ENCODE measurements at places on chromosomes 7 and 10.

DNA sequence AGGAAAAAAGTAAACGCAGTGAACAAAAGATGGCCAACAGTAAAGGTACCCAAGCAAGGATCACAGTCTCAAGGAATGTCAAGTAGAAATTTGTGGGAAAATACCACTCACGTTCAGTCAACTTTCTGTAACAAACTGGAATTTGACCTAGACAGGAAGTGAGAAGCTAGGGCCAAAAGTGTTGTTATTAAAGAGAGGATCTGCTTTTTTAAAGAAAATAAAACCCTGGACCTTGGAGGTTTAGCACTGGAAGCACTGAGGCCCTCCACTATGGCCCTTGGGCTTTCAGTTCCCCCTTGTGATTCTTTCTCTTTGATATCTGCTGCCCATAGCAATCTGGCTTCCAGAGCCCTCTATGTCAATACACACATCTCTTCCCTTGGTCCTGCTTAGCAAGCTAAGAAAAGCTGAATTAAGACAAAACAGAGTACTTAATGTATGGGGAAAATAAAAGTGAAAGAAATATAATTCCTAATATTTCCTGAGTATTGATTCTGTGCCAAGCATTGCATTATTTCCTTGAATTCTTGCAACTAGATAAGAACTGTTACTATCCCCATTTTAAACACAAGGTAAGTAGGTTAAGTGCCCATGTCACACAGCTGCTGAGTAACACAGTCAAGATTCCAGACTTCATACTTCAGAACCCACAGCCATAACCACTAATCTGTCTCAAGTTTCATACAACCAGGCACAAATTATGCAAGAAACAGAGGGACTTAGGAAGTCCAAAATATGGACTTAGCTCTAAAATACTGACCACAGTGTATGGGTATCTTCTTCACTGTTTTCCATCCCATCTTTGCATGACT lies 2.6 kb upstream of the ZNF438 start:
- no peak for DNase-seq

GRCh38 chr7:90579181-90579688 lies 16.9 kb upstream of the CDK14 start:
- no peak for DNase-seq

DNA sequence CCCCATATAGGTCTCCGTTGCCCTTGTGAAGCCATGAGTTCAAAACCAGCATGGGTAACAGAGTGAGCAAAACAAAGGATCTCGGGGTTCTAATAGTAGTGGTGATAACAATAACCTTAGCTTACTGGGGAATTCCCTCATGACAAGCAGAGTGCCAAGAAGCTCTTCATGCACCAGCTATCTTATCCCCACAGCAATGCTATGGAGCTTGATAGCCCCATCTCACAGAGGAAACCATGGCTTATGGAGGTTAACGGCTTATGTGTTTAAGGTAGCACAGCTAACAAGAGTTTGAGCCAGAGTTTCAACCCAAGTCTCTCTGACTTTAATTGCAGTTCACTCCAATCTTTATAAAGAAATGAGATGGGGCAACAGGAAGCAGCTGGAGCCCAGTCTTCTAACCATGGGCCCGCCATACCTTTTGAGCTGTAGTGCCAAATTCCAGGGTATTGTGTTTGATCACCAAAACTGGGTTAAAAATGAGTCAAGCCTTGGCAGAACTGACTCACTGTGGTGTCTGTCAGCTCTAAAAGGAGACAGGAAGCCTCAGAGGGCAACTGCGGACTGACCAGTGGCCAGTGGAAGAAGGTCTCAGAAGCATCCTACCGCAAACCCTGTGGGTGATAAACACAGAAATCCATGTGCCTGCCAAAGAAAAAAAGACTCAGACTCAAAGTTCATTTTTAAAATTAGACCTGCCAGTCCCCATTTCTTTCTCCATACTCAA lies 16.5 kb upstream of the PLAU start:
- no peak for DNase-seq

GRCh38 chr10:23391821-23392220 lies 47.1 kb upstream of the OTUD1 start:
- DNase-seq, result no peak

DNA sequence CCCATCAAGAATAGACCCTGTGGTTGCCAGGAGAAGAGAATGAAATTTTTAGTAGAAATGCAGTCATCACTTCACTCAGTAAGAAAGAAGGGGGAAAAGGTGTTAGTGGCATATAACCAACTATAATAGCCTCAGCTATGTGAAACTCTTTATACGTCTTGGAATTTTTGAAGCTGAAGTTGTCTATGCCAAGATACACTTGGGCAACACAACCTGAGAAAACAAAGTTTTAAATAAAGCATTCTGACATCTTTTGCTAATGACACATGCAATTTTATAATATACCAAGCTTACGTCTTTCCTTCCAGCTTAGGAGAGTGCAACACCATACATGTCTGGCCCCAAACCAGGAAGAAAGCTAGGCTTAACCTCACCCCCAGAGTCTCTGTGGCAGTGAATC lies 40.8 kb upstream of the ZNF438 start:
- DNase-seq, result no peak

DNA sequence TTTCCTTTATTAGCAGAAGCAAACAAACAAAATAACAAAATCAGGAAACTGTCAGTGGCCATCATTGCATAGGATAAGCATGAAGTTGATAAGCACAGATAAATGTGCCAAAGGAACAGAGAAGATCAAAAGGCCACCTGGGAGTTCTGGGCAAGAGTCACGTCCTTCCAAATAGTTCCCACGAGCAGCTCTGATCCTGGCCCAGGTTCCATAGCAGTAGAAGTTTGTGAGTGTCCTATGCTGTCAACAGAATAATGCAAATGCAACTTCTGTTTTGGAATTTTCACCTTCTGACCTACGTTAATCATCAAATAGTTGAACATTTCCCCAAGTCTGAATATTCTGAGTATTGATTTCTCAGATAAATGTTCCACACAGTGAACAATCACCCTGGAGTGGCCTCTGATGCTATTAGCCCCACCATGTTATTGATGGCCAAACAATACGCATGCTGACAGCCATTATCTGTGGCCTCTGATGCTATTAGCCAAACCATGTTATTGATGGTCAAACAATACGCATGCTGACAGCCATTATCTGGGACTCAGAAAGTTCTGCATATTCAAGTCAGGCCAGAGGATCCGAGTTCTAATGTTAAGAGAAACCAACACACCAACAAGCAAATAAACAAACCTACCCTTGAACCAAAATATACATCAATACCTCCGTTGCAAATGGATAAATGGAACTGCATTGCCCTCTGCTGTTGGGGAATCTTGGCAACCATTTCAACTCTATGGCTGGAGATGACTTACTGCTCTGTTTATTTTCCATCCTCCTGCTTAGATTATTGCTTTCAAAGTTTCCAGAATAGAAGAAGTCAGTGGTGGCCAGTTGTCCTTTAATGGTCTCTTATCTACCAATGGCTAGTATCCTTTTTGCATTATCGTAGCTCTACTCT lies 63.3 kb downstream of the MRC1 start:
- DNase-seq, result no peak

Data from brain pericyte (primary cell).